Pulmonary artery endothelial cell (primary cell): ENCODE measurements at places on chromosomes 1 and 21. TPM values are rescaled to one million over a fixed set of nuclear protein-coding genes. Genes with fewer than 3 reads are reported as not detected.

The LCE2A gene
- total RNA-seq, result not detected in 2 replicates

DNA sequence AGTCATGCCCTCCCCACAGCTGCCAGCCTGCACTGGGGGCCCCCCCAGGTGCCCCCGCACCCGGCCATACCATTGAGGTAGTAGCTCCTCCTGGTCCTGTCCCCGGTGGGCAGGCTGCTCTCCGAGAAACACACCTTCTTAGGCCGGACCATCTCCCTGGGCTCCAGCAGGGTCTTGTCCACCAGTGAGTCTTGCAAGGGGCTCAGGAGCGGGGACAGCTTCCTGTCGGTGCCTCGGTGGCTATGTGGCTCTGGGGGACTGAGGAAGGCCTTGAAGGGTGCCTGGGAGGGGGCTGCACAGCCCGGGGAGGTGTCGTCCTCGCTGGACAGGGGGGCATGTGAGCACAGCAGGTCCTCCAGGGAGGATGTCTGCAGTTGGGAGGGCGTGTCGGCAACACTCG is 12.9 kb upstream of the FTCD start:
- DNase-seq, result no peak

DNA sequence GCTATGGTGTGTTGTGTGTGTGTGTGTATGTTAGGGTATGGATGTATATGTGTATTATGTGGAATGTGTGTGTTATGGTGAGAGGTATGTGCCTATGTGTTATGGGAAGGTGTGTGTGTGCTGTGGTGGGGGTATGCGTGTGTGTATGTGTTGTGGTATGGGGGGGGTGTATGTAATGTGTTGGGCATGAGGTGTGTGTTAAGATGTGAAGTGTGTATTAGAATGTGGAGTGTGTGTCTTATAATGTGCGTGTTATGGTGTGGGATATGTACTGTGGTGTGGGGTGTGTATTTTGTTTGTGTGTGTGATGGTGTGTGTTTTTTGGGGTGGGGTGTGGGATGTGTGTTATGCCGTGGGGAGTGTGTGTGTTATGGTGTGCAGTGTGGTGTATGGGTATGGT is 242.5 kb downstream of the RHOU start:
- no peak for DNase-seq

The MROH9 gene
- not detected in 2 replicates for total RNA-seq

- DNase-seq, result no peak
These were observed 19.3 kb downstream of the DPT start for GRCh38 chr1:168709405-168710363.

The ACTL8 gene
- total RNA-seq, result not detected in 2 replicates

DNA sequence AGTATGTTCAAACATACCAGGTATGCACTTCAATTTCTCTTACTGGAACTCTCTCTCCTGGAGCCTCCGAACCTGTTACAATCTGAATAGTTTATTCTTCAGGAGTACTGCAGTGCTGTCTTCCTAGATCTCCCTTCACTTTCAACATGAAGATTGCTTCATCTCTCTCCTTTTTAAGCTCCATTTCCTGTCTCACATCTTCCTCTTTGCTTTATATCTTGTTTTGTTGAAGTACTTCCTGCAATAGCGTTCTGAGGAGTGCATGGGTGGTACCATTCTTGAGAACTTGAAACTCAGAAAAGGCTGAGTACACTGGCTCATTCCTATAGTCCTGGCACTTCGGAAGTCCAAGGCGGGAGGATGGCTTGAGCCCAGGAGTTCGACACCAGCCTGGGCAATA is 15.7 kb upstream of the C1orf146 start:
- DNase-seq, result no peak

GRCh38 chr1:115332813-115333608 is 5.0 kb downstream of the NGF start:
- no peak for DNase-seq

The ST7L gene
- 17.5 and 18.9 TPM in 2 replicates for total RNA-seq

DNA sequence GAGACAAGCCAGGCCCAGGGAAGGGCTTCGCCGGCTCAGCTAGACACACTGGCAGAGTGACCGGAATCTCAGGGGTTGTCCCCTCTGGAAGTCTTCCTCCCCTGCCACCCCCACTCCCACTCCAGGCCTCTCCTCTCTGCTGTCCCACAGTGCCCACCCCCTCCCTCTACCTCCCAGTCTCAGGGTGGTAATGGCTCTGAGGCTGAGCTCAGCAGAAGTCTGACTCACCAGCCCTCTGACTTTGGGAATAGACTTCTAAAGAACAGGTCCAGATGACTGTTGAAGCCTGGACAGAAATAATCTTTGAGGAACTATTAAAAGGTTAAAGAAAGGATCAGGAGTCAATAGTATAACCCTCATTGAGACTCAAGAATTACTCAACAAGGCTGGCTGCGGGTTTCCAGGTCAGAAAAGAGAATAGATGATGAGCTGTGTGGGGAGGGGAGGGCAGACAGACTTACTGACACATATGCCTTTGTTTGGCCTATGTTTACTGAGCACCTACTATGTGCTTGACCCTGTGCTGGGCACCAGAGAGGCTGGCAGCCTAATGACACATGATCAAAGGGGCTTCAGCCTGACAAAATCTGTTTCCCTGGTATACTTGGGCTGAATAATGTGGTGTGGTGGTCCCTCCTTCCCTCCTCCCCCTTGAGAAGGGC is 8.2 kb downstream of the HCRTR1 start:
- no peak for DNase-seq

DNA sequence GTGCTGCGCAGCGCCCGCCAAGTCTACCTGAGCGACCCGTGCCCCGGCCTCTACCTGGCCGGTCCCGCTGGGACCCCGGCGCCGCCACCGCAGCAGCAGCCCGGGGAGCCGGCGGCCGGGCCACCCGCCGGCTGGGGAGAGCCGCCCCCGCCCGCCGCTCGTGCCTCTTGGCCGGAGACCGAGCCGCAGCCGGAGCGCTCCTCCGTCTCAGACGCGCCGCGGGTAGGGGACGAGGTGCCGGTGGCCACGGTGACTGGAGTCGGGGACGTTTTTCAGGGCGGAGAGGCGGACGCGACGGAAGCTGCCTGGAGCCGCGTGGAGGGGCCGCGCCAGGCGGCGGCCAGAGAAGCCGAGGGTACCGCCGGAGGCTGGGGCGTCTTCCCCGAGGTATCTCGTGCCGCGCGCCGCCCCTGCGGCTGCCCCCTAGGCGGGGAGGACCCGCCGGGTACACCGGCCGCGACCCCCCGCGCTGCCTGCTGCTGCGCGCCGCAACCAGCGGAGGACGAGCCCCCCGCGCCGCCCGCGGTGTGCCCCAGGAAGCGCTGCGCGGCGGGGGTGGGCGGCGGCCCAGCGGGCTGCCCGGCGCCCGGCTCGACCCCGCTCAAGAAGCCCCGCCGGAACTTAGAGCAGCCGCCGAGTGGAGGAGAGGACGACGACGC is 646 bp downstream of the IER5 start:
- DNase-seq, result no peak

The GJA9 gene
- 0.07 TPM in 1 of 2 replicates, not detected in the other for total RNA-seq

GRCh38 chr1:154352245-154352580 is 26.9 kb downstream of the ATP8B2 start:
- no peak for DNase-seq

GRCh38 chr1:45544530-45544929 is 6.1 kb upstream of the AKR1A1 start:
- DNase-seq, result no peak

GRCh38 chr1:182191381-182192115 is 130.0 kb upstream of the ZNF648 start:
- no peak for DNase-seq

- DNase-seq, result no peak
These were observed 141.8 kb downstream of the DISP1 start for GRCh38 chr1:222956601-222957000.

DNA sequence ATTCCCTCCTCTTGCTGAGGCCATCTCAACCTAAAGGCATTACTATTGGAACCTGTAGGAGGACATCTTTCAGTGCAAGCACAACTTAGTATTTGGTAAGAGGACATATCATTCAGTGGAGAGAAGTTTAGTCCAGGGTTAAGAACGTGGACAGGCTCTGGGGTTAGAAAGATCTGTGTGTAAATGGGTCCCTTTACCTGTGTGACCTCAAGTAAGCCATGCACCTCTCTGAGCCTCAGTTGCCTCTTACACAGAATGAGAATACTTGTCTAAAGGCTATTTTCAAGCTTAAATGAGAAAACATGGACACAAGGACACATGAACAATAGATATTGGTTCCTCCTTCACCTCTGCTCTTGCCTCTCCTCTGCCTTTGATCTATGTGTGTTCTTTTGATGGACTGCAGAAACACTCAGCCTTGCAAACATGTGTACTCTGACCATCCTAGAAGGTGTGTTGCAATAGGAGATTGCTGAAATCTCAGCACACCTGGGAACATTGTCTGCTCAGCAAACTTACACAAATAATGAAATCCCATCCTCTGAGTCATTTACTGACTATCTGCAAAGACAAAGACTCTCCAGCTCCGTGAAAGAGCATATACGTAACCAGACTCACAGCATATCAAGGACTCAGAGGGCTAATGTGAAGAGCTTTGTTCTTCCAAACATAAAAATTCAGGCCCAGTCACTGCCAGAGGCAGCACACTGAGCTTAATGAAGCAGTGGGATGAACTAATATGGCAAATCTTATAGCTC is 143.8 kb downstream of the DAB1 start:
- no peak for DNase-seq

DNA sequence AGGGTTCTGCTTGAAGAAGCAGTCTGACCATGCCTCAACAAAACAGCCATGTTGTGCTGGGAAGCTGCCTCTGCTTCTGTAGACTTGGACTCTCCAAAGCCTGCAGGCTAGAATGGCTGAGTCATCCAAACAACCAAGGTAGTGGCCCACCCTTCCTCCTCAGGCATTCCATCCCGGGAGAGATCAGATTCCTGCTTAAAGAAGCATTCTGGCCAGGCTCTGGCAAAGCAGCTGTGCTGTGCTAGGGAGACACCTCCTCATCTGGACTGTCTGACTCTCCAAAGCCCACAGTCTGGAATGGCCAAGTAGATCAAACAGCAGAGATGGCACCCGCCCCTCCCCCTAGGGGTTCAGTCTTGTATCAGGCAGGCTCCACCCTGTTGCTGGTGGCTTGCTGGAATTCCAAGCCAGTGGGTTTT is 38.3 kb upstream of the F3 start:
- no peak for DNase-seq

GRCh38 chr1:36359383-36359782 is 26.3 kb downstream of the STK40 start:
- no peak for DNase-seq

DNA sequence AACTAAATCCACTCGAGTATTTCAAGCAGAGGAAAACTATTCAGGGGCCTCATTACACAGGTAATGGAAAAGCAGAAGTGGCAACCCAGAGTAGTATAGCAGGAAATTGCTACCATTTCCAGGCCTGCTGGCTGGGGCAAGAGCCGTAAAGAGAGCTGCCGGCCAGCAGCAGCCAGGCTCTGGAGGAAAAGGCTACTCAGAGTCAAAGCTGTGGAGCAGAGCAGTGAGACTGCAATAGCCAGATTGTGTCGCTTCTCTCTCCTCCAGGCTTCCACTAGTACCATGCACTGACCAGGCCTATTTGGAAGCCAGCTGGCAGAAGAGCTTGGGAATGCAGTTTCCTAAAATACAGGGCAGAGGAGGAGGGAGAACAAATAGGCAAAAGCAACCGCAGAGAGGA is 155.5 kb downstream of the OMA1 start:
- DNase-seq, result no peak

GRCh38 chr21:33290441-33290840 is 24.3 kb downstream of the IL10RB start:
- DNase-seq, result no peak

DNA sequence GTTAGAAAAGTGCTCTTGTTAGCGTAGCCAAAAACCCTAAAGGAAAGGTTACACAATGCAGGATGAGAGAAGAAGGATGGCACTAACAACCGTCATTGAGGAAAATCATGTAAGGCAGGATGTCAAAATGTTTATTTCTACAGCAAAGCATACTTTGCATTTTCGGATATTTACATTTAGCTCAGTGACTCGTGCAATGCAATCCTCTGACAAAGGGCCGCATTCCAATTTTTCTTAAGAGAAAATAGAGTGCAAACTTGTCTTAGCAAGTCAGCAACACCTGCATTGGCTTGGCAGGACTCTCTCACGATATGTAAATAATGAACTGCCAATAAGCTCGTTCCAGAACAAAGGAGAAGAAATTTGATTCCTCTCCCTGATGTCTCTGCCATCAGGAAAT is 33.3 kb downstream of the TIAM1 start:
- DNase-seq, result no peak

- DNase-seq, result no peak
These were observed 55.9 kb downstream of the RAP1GAP start for GRCh38 chr1:21613072-21613867.

DNA sequence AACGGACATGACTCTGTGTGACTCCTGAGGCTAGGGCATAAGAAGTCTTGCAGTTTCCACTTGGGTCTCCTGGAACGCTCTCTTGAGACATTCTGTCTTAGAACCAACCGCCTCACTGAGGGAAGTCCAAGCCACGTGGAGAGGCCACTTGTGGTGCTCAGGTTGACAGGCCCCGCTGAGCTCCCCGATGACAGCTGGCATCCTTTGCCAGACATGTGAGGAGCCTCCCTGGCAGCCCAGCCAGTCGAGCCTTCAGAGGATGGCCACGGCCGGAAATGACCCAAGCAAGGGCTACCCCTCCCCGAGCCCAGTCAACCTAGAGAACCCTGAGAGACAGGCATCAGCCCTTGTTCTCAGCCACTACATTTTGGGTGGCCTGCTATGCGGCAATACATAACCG is 20.7 kb downstream of the PLEKHA6 start:
- no peak for DNase-seq

DNA sequence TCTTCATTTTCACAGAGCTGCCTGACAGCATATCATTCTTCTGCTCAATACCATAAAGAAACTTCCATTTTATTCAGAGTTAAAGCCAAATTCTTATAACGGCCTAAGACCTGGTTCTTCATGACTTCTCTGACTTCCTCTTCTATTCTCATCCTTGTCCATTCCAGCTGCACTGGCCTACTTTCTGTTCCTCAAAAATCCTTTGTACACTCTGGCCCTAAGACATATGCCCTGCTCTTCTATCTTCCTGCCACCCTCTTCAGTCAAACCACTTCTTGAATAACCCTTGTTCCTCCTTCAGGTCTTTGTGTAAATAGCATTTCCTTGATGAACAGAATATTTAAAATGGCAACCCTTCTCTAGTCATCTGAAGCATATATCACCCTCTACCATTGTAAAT is 1338.7 kb upstream of the ADGRL2 start:
- DNase-seq, result no peak

The PLA2G2C gene
- not detected in 2 replicates for total RNA-seq
